ENCODE measurements at places on chromosomes 7 and 10. TPM values are rescaled to one million over a fixed set of nuclear protein-coding genes. Genes with fewer than 3 reads are reported as not detected.

DNA sequence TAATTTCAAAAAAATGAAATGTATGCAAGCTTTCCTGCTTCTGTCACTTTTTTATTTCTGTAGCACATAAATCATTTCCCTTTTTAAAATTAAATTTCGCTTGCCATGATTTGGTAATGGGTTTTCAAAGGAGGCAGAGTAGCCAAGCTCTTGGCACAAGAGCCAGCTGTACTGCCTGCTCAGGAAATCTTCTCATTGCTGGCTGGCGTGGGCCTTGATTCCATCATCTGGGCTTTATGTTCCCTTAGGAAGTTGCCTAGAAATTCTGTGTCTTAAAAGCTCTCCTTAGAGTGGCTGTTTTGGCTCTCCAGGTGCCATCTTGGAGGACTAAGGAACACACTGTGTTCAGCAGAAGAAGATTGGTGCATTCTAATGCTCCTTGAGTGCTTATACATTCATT, 107.4 kb downstream of the ARID5B start:
- no peak for DNase-seq

- DNase-seq = no peak
These were observed 128.3 kb upstream of the COBL start for GRCh38 chr7:51444936-51445335.

- no peak for DNase-seq
These were observed 18.1 kb downstream of the STRA8 start for GRCh38 chr7:135251496-135252391.

The PRKCQ gene
- 0.41 TPM for total RNA-seq

The CRYGN gene
- total RNA-seq = not detected

The ELMO1 gene
- total RNA-seq = 72.2 TPM
